MCF 10A (cell line): ENCODE measurements at places on chromosomes 2 and 18. TPM values are rescaled to one million over a fixed set of nuclear protein-coding genes. Genes with fewer than 3 reads are reported as not detected.

The COLEC12 gene
- 0.05 TPM in 1 of 2 replicates, not detected in the other for total RNA-seq

The SLC40A1 gene
- total RNA-seq = 0.15 TPM in 1 of 2 replicates, not detected in the other

DNA sequence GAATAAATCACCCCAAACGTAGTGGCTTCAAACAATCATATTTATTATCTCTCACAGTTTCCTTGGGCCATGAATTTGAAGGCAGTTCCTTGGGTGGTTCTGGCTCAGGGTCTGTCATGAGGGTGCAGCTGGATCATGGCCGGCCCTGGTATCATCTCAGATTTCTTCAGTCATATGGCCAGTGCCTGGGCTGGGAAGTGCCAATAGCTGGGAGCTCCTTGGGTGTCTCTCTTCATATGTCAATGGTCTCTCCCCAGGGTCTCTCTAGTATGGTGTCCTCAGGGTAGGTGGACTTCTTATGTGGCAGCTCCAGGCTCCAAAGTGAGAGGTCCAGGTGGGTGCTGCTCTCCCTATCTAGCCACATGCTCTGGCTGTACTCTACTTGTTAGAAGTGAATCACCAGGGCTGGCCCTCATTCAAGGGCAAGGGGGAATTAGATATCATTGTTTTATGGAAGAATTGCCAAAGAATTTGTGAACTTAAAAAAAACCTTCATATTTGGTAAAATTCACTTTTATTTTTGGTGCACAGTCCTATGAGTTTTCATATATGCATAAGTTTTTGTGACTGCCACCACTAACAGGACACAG lies 15.4 kb downstream of the FHOD3 start:
- DNase-seq = peak; percentile 41
- H3K4me3 ChIP-seq = no peak overlapping the region
- H3K27me3 ChIP-seq = no peaks in the 10 kb centered on the region
- H3K27ac ChIP-seq = peak overlapping the region; percentile 81
- no peaks in the 10 kb centered on the region for H3K36me3 ChIP-seq

- H3K4me3 ChIP-seq = no peak overlapping the region
- H3K36me3 ChIP-seq = peaks cover 4% of the 10 kb centered on the region
- H3K4me1 ChIP-seq = peaks cover 13% of the 10 kb centered on the region
- no peak overlapping the region for H3K27ac ChIP-seq
- no peaks in the 10 kb centered on the region for H3K27me3 ChIP-seq
- no peak for DNase-seq
Observed at GRCh38 chr2:168639018-168639417, 163.4 kb upstream of the NOSTRIN start.
